ENCODE measurements at places on chromosomes 2 and 18.
A peak's percentile ranks its signal among the peaks of the same experiment; 100 is the strongest.

DNA sequence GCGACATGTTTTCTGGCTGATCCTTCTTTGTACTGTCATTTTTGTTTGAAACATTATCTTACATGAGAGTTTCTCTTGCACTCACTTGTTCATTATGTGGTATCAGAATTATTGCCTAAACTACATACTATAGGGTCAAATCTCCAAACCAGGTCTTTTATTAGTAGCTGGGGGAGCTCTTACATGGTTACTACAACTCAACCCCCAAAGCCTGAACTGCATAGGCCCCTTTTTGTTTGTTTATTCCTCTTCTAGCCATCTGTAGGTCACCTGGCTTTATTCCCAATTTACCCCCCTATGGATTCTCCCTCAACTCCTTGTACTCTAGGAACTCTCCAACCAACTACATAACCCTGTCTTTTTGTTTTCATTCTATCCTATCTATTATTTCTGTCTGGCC, 46.7 kb downstream of the PUM2 start:
- DNase-seq = no peak

DNA sequence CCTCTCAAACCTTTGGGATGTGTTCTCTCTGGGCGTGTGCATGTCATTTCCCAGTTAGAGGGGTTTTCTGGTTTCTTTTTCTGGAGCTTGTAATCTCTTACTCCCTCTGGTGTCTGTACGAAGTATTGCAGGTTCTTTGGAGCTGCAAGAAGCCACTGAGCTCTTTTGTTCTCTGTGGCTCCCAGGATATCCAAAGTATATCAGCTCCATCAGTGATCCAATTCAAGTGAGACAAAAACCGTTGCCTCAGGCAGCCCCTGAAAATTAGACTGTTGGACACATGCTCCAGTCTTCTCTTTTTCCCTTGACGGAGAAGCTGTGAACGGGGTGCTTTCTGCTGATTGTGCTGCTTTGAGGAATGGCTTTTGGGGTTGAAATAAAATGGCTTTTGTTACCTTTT, 59.0 kb upstream of the LDLRAD4 start:
- no peak for DNase-seq

DNA sequence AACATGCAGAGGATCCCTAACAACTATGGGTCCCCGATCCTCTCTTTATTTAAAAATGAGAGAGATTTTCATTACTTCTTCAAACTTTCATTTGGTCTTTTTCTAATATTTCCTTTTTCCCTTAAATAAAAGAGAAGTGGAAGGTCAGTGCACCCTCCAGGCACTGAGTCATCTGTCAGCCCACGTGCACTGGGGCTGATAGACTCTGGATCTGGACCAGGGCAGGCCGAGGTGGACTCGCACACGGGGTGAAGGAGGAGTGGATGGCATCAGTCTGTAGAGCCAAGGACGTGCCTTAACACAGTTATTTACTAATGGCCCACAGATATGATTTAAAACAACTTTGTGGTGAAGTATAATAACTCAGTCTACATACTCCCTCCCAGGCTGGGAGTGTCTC, 214.4 kb upstream of the TMEM200C start:
- no peak for DNase-seq

- no peak for DNase-seq
Observed at GRCh38 chr2:217906798-217907197, 96.0 kb downstream of the TNS1 start.

DNA sequence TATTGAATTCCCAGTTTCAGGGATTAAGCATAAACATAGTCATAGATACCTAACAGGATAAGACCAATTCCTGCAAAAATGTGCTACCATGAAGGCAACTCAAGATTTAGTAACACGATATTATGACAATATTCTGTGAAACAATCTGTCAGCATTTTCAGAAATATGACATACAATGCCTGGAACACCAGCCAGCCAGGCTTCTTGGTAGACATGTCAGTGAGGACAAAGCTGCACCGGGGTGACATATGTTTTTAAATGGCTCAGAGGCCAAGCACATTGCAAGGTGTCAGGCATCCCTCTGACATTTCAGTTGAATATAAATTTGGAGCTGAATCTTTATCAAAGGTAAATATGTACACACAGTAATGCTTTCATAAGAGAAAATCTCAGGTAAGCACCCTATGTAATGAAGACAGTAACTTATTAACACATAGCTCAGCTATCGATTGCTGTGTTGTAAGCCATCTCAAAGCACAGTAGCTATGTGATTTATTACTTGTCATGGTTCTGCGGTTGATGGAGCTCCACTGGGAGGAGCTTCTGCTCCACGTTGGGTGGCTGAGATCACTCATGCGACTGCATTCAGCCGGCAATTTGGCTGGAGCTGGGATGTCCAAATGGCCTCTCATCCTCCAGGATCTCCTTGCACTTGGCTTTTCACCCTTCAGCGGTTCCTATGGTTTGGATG, 31.9 kb upstream of the EML6 start:
- DNase-seq = no peak

GRCh38 chr2:237858294-237859081, 935 bp upstream of the RAMP1 start:
- DNase-seq = peak; percentile 8

DNA sequence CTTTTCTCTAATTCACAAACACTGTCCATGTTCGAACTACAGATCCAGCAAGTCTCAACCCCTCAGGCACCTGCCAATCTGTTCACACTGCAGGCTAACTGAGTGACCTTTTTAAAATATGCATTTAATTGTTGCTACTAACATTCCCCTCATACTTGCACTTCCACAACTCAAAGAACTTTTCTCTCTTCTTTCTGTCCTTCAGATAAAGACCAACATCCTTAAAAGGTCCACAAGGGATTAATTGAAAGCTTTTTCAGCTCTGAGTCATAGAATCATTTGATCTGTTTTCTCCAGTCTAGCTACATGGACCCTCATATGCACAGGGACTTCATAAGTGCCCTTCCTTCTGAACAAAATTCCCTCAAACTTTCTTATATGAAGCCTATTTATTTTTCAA, 1321.2 kb downstream of the DPP10 start:
- DNase-seq = no peak

GRCh38 chr18:75341897-75342296, 85.6 kb downstream of the SMIM21 start:
- DNase-seq = no peak

- no peak for DNase-seq
Observed at GRCh38 chr18:34224423-34225217, at the start of gene NOL4. Gene NOL4, minus strand, starts transcription at chr18:34224913. Its CDS starts 1,660 bp downstream, at chr18:34223253.

DNA sequence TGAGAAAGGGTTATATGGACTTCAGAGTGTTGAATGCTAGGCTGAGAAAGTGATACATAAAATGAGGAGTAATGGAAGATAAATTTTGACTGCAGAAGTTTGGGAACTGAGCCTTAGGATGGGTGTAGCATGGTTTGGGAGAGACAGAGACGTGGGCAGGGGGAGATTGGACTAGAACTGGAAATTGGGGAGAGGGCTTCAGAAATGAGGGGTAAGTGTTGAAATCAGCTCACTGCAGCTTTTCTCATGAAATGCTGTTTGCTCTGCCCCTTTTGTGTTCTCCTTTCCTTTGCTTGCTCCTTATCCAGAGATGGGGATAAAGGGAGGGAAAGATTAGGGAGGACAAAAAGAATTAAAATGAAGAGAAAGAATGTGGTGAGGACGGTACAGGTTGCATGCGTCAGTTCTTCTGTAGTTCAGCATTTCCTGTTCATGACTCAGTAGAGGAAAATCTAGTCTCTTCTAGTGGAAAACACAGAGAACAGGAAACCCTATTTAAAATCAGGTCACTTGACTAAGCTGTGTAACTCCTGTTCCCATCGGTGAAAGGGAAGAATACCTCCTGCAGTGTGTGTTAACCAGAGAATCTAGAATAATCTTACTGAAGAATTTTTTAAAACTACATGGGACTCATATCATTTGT, 105.6 kb downstream of the CRIM1 start:
- DNase-seq = no peak

GRCh38 chr2:21198637-21199036, 74.9 kb downstream of the TDRD15 start:
- no peak for DNase-seq

- DNase-seq = no peak
Observed at GRCh38 chr2:75431276-75431675, 129.5 kb downstream of the EVA1A start.

DNA sequence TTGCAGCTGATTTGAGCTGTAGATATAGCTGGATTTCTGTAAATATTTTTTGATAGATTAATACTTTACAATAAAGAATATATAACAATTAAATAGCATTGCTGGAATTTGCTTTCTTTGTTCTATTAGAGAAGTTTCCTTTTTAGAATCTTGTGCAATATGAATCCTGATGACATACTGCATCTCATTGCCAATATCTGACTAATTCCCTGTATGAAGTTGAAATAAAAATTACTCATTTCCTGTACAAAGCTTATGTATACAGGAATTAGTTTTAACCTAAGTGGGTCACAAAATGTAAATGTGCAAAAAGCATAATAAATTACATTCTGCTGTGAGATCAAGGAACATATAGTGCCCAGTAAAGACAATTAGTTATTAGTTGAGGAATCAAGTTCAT, 72.8 kb upstream of the TMEFF2 start:
- DNase-seq = no peak

- no peak for DNase-seq
Observed at GRCh38 chr2:38224821-38225437, 149.0 kb upstream of the CYP1B1 start.

DNA sequence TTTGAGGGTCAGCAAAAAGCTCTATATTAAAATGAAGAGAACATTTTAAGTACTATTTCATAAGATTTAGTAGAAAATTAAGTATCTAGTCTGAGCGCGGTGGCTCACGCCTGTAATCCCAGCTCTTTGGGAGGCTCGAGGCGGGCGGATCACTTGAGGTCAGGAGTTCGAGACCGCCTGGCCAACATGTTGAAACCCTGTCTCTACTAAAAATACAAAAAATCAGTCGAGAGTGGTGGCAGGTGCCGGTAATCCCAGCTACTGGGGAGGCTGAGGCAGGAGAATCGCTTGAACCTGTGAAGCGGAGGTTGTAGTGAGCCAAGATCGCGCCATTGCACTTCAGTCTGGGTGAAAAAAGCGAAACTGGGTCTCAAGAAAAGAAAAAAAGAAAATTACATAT, 1.6 kb downstream of the USP14 start:
- no peak for DNase-seq

DNA sequence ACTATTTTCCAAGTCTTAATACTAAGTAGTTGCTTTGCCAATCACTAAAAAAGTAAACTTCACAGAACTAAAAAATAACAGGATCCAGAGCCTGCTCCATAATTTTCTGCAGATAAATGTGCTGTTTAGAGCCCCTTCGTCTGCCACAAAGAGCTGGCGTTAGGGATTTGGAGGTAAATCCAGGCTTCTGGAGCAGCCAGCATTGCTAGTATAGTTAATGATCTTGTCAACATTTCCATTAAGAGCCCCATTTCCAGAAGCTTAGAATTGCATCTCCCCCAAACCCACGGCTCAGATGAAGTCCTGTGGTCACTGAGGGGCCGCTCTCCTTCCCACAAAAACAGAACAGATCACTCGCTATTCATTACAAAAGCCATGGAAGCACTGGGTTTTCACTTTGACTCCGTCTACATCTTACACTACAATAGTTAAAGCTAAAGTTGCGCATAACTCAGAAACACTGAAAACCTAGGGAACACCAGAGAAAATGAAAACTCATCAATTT, 41.9 kb downstream of the ZNF516 start:
- no peak for DNase-seq

DNA sequence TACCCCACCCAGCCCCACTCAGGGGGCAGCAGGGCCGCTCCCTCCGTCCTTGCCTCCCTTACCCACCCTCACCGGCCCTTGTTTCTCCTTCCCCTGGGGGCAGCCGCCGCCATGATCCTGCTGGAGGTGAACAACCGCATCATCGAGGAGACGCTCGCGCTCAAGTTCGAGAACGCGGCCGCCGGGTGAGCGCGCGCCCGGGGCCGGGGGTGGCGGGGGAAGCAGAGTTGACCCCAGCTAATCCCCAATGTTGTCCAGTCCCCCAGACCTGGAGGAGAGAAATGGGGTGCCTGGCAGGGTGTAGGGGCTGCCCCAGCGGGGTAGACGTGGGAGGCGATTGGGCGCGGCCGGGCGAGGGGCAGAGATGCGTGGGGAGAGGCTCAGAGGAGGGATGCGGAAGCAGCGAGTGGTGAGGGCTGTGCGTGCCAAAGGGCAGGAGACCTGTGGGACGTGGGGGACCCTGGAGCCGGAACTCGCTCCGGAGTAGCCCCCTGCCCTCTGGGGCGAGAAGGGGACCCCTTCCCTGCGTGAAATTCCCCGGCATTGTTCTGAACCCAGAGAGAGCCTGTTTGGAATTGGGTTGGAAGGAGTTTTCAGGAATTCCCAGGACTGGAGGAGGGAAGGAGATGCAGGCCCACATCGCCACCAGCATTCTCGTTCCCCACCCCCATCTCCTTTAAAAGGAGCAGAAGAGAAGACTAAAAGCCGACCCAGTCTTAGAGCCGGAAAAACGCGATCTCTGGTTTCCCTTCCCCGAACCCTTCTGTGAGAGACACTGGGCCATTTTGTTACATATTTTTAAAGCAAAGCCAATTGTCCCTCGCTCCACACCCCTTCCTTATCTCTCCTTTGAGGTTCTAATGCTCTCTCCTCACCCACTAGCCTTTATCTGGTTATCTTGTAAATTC, 625 bp downstream of the ARPC2 start:
- peak; percentile 78 for DNase-seq

DNA sequence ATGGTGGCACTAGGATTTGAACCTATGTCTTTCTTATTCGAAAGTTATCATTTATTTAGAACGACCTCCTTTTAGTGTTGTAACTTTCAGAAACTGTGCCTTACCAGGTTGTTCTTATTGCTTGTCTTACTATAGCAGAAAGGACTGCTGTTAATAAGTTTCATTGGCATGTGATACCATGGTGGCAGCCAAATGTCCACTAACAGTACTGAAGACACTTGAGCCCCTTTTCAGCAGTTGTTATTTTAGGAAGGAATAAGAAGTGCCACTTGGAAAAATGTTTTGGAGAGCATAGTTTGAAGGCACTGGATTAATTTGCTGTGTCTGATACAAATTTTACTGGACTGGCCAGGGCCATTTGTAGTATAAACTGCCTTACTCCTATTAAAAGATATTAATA, 37.7 kb downstream of the CEP192 start:
- no peak for DNase-seq

DNA sequence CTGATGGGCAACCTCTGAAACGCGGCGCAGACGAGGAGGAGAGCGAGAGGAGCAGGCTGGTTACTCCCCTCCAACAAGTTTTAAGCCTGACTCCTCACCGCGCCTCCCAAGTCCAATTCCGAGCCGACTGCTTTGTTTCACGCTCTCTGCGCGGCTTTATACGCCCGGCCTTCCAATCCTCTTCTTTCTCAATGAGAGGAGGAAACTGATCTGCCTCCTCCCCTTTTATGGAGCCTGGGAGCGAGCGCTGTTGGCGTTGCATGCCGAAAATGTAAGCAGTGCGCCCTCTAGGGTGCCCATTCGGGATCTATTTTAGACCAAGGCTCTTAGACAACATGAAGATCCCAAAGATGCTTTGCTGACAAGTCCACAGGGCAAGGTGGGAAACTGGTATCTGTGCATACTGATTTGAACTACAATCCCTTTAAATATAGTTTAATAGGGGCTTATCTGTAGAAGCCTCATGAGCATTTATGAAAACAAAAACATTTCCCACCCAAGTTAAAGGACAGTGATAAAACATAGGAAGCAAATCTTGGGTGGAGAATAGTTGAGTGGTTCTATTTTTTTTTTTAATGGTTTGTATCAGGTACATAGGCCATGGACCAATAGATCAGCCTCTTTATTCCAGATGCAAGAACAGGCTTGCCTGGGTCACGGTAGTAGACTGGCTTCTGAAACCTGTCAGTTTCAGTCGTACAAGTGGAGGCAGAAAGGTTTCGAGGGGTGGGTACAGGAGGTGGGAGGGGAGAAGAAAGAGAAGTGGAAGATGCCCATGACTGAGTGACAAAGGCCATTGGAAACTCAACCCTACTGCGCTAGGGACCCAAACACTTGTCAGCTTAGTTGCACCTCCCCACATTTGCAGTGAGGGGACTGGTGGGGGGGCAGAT, at the start of gene RND3:
TSS of gene RND3 (minus strand) at position 131 of the 893 bp plus-strand sequence. CDS start 250 bp downstream, outside the sequence.
- no peak for DNase-seq
